CD4-positive, alpha-beta T cell treated with Interleukin-4 for 4 hours (primary cell): ENCODE measurements at places on chromosomes 11 and 22.

GRCh38 chr11:66076561-66076960, 6.5 kb downstream of the PACS1 start:
- no peak for DNase-seq

DNA sequence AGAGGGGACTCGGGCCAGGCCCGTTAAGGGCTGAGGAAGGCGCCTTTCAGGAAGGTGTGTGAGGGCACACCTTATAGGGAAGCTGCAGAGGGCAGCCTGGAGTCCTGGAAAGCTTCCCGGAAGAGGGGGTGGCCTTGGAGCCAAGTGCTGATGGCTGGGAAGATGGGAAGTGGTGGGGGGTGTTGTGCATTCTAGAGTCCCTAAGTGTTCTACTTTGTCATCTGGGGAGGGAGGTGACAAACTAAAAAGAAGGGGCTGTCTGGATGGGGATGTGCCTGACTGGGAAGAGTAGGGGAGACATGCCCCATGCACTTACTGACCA, 6.8 kb downstream of the ZDHHC8 start:
- DNase-seq: no peak

- DNase-seq: no peak
Observed at GRCh38 chr11:83736684-83737083, 450.5 kb upstream of the CCDC90B start.

GRCh38 chr22:29336751-29337490, 21.4 kb upstream of the RASL10A start:
- no peak for DNase-seq

DNA sequence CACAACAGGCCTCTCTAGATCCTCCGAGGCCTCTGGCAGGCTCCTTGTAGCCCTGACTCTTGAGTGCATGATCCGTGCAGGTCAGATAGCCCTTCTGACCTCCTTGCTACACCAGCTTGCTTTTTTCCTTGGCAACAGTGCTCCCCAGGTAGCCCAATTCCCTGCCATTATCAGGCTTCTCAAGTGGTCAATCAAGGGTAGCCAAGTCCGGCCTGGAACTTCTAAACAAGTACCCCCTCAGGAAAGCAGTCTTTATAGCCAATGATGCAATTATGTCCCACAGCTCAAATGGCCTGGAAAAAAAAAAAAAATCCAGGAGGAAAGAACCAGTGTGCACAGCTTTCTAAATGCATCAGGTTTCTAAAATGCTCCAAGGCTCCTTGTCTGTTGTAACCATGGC, 59.8 kb downstream of the TENM4 start:
- no peak for DNase-seq

- DNase-seq: peak; percentile 82
Observed at GRCh38 chr11:34358728-34359547, 1.1 kb upstream of the ABTB2 start.

DNA sequence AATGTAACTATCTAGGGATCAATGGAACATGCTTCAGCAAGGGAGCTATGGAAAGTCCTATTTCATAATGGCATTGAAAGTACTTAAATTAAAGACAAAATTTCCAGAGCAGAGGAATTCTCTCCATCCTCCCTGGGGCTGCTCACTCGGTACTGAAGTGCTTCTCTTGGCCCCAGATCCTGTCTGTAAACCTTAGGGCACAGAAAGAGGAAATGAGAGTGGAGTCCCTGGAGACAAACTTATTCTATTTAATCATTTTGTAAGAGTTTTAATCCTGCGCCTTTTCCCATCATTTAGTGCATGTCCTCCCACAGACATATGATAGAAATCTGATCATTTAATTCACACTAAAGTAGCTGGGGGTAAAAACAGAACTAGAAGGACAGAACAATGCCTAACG, 20.9 kb upstream of the PAMR1 start:
- no peak for DNase-seq

DNA sequence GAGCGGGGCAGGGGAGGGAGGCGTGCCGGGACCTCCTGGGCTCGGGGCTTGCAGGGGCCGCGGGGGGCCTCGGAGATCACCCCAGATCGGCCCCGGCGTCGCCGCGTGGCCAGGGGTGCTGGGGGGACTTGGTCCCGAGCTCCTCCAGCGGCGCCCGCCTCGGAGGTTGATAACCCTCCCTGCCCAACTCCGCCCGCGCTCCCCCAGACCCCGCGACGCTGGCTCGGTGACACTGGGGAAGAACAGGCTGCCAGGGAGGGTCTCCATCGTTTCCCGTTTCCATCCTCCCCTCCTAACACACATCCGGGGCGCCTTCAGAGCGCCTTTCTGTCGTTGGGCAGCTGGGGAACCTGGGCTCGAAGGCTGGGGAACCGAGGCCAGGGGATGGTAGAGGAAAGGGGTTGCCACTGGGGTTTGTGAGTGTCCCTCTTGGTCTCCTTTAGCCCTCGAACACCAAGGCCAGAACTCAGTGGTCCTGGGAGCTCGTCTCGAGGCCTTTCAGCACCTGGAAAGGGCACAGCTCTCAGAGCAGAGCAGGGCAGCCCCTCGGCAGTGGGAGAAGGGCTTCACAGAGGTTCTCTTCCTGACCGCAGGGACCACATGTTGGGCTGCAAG, 431 bp downstream of the SLC37A2 start:
- DNase-seq: no peak

- DNase-seq: no peak
Observed at GRCh38 chr11:79440571-79441460, at the start of gene TENM4. Gene TENM4 (minus strand): TSS chr11:79441030. CDS start chr11:79069944, 371,086 bp downstream.

- DNase-seq: no peak
Observed at GRCh38 chr11:94111660-94112059, 17.0 kb upstream of the PANX1 start.
